NCI-H1092 treated with DMSO at 0.1 percent for 48 hours (cell line): ENCODE measurements at places on chromosomes 1 and 21.

DNA sequence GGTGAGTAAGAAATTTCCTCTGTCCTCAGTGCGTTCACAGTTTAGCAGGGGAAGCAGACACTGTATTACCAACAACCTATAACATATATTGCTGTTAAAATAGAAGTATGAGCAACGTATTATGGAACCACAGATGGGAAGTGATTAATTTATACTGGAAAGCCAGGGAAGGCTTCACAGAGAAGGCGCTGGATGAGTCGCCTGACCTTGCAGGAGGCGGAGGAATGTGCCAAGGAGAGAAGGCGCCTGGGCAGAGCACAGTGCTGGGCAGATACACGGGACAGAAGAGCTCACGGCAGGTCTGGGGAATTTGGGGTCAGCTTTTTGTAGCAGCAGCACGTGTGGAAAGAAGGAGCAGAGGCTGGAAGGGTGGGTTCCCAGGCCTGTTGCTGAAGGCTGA is 116.3 kb downstream of the DHRS3 start:
- no peak for DNase-seq

DNA sequence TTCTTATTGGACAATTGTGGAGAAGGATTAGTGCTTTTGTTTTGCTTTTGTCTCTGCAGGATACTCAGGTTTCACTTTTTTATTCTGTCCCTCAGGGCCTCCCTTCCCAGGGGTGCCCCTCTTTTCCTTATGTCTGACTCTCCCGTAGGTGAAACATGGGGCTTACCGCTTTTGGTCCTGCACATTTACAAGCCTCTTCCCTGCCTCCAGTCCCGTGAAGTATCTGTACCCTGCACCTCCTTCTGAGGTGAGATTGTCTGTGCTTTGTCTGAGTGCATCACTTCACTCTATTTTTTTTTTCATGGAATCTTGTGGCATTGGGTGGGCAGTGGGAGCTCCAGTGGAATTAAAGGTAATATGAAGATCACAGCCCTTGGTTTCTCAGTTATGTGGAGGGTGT is 758.1 kb upstream of the TPTE start:
- no peak for DNase-seq

GRCh38 chr1:219833214-219833815 is 95.0 kb downstream of the SLC30A10 start:
- no peak for DNase-seq

- no peak for DNase-seq
Measured at GRCh38 chr1:165699577-165699976, 1.2 kb upstream of the ALDH9A1 start.

DNA sequence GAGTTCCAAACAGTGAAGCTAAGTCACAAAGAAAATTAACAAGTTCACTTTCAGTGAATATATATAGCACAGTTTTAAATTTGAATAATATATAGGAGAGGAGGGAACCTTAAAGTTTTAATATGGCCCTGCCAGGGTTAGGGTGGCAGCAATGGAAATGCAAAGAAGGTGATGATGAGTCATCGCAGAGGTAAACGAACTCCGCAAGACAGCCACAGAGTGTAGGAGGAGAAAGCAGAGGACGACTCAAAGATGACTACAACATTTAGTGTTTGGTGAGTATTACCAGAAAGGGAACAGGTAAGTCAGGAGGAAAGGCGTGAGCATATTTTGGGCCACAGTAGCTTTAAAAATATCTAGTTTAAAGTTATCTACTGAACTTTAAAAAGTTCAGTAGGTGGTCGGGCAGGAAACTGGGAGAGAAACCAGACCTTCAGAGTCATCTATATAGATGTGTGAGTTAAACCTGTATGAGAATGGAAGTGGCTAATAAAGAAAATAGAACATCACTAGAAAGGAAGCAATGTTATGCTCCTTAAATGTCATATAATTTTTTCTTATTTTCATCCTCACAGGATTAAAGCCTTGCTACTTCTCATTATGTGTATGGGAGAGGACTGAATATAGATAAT is 75.7 kb downstream of the UCHL5 start:
- no peak for DNase-seq

DNA sequence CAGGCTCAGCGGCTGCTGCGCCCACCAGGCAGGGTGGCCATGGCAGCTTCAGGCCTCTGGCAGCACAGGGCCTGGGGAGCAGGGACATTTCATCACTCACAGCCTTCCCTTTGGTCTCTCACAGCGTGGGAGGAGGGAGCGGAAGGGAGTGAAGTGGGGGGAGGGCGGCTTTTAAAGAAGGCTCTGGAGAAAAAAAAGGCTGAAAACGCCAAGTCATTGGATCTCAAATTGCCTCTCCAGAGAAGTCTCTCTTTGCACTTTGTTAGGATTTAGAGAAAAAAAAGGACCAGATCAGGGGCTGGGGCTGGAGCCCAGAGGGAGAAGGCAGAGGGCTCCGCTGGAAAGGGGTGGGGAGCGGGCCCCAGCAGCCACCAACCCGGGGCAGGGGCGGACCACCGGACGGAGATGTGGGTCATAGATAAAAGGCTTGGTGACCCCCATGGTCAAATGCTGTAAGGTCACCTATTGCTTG is 209.9 kb downstream of the GRIK3 start:
- DNase-seq, result no peak

DNA sequence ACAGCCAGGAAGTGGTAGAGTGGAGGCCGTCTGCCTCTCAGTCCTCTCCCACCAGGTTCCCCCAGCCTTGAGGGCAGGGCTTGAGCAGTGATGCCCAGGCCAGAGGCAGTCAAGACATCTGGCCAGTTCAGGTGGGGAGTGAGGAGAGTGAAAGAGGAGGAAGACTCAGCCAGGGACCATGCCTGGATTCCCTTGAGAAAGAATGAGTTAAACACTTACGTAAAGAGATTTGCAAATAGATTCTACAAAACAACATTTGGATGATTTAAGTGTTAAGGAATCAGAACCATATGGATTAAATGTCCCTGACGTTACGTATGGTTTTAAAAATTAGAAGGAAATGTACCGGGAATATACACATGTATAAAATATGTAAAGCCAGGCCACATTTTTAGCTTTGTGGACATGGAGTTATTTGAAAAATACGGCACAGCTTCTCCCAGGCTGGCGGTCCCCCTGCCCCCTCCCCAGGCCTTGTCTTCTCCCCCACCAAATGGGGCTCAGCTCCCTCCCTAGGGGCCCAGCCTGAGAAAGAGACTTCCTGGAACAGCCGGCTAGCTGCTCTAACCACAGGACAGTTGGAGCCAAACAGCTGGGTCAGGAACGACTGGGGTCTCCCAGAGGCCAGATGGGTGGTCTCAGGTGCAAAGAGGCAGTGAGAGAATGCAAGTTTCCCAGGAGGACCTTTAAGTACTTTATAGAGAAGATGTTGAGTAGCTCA is 188.3 kb upstream of the EDN2 start:
- no peak for DNase-seq
